Stomach (tissue), 19 donors: ENCODE measurements at places on chromosomes 11 and 22.

DNA sequence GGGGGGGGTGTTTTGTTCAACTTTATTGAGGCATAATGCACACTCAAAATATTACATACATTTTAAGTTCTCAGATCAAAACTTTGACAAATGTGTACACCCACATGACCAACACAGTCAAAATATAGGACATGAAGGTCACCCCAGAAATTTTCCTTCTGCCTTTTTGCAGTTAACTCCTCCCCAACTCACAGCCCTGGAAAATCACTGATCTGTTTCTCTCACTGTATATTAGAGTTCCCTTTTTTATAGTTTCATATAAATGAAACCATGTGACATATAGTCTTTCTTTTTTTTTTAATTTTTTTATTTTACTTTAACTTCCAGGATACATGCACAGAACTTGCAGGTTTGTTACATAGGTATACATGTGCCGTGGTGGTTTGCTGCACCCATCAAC lies 4.6 kb downstream of the TMPRSS5 start:
- DNase-seq: no peak

GRCh38 chr11:76371170-76371569 lies 9.8 kb downstream of the THAP12 start:
- no peak for DNase-seq

- no peak for DNase-seq
Observed at GRCh38 chr11:123076484-123076883, 14.5 kb upstream of the HSPA8 start.

- DNase-seq: no peak
Observed at GRCh38 chr11:64379817-64380709, 21.1 kb downstream of the RPS6KA4 start.

- DNase-seq: no peak
Observed at GRCh38 chr11:28315440-28315839, 207.3 kb downstream of the METTL15 start.

DNA sequence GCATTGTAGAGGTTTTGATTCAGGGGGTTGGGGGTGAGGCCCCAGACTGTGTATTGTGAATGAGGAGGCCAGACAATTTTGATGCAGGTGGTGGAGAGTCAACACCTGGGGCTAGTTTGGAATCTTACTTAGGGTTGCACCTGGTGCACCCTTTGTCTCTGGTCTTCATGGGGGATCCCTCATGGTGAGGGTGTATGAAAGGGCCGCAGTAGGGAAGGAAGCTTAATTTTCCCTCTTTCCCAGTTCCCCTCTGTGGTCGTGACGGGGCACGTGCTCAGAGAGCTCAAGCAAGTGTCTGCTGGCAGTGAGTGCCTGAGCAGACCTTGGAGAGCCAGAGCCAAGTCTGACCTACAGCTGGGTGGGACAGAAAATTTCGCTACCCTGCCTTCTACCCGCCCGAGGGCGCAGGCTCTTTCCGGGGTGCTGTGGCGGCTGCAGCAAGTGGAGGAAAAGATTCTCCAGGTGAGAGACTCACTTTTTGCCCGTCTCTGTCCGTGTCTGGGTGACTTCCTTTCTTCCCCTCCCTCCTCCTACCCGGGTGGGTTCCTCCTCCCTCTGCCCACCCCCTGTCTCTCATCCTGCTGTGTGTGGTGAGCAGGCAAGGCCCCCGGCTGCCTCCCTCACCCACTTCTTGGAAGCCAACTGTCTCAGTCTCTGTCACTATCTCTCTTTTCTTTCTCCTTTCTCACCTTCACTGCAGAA lies 131.7 kb downstream of the MICAL2 start:
- DNase-seq: no peak

DNA sequence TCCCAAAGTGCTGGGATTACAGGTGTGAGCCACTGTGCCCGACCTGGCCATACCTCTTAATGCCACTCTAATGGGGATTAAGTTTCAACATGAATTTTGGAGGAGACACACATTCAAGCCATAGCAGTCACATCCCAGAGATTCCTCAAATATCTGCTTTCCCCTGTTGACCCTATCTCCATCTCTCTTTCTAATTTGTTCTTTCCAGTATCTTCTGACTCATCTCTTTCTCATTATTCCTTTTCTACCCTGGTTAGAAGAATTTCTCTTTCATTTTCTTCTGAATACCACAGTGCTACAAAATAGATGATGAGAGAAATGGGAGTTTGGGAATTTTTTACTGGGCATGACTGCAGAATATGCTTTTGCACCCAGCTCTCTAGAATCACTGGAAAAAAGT lies 5.1 kb downstream of the OR10V1 start:
- no peak for DNase-seq

DNA sequence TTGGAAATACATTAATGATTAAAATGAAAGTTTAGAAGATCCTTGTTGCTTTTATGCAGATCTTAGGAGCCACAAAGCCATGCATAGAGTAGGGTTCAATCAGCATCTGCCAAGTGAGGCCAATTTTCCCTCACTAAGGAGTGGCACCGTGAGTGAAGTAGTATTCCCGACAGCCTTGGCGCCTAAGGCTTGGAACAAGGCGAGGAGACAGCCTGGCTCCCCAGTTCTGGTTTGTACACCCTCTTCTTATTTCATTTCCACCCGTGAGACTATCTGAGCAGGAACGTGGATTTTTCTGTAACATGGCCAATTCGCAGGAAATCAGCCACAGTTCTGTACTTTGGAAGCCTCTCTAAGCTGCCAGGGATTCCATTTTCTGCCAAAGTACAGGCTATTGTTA lies 22.6 kb downstream of the FADS2 start:
- no peak for DNase-seq

DNA sequence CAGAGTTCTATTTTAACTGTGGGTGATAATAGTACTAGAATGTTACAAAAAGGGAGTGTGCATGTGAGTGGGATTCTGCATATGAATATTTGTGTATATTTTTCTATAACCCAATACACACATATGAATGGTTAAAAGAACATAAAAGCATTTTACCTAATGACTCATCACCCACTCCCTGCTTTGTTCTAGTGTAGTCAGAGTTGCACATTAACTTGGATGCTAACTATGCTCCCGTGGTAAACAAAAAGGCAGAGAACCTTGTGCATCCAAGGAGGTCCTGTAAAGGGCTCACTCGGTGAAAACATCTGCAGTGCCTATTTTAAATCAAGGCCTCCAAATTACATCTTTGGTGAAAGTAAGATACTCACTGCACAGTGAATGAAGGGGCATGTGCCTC lies 1289.4 kb downstream of the LRRC4C start:
- DNase-seq: no peak

DNA sequence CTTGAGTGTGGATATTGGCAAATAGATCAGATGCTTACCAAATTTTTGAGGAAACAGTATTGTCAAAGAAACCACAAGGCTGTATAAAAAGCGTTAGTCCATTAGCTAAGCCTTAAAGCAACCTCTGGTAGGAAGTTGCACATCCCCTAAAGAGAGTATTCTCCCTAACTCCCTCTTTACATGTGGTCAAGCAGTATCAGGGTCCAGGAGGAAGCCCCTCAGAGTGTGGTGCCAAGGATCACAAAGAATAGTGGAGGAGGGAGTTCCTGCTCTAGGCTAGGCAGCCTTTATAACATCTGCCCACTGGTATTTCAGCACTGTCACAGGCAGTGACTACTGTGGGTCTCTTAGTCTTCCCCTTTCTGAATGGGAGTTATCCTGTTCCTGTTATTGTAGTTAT lies 18.8 kb upstream of the AMPD3 start:
- DNase-seq: no peak

GRCh38 chr22:46931881-46932280 lies 169.4 kb downstream of the TBC1D22A start:
- DNase-seq: no peak
